Osteocyte (in vitro differentiated cells): ENCODE measurements at places on chromosomes 5 and 9.

DNA sequence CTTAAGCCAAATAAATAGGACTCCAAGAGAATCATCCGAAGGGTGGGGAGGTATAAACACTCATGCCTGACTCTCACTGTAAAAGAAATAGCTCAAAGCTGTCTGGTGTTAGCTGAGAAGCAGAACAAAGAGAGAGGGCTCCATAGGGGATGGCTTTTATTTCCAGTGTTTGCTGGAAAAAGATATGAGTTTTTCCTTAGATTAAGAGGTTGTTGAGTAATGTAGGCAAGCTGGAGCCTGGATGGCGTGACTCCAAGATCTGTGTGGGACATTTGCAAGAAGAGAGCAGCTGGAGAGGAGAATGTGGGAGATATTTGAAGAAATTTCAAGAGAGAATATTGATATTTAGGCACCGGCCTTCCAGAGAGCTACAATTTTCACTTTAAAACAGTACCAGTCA lies 793.7 kb upstream of the RGMB start:
- DNase-seq = no peak

DNA sequence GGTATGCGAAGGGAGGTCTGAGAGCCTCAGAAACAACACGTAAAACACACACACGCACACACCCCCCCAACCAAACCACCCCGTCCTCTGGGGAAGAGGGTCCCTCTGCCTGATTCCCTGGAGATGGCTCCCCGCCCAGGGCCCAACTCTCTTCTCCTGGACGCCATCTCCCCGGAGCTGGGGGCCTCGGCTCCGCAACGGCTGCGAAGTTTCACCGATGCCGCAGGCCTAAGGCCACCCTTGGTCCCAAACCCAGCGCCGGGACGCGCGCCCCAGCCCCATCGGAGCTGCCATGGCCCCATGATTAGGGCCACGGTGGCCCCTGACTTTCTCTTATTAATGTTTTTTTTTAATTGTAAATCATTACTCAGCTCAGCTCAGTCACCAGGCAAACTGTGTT lies 181.4 kb upstream of the TBCA start:
- DNase-seq = no peak

DNA sequence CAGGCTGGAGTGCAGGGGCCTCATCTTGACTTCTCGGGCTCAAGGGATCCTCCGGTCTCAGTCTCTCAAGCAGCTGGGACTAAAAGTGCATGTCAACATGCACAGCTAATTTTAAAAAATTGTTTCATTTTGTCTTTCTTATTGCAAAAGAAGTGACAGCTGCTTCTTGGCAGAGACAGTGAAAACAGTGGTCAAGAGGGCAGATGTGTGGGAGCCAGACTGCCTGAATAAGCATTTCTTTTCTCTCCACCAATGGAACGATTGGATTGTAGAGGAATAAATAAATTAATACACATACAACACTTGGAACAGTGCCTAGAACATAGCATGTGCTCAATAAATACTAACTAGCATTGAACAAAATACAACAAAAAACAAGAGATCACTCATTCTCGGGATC lies 27.4 kb upstream of the KIF4B start:
- no peak for DNase-seq

DNA sequence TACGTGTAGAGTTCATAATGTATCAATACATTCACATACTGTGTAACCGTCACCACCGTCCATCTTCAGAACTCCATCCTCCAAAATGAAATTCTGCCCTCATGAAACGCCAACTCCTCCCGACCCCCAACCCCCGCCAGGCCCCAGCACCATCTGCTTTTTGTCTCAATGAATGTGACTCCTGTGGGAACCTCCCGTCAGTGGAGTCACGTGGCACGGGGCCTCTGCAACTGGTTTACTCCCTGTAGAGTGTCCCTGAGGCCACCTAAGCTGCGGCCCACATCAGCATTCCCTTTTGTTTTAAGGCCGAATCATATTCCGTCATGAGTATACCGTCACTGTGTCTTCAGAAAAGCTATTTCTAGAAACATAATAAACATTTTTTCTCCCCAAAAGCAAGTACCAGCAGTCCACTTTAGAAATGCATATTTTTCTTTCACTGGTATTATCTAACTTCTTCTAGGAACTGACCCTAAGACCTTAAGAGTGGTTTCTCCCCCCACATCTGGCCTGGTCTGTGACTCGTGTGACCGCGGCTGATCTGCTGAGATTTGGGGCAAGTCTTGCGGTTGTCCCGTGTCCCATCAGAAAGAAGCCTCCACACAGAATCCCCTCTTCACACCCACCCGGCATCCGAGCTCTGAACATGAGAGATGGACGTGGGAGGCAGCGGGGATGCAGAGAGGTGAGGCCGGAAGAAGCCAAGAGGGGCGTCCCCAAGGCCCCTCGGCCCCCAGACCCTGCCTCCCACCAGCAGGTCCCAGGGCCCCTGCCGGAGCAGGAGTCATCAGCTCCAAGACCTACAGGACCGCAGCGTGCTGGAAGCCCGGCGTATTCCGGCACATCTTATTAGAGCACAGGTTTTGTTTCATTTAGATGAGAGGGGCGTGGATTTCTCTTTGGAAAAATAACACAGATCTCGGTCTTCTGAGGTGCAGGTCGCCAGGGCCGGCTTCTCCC lies 38.3 kb downstream of the SLC6A3 start:
- no peak for DNase-seq
